Subcutaneous adipose tissue (tissue), 4 donors: ENCODE measurements at places on chromosomes 2 and 18. TPM values are rescaled to one million over a fixed set of nuclear protein-coding genes. Genes with fewer than 3 reads are reported as not detected.

Gene PIAS2
- total RNA-seq = 30.8 TPM

Gene TACR1
- total RNA-seq = 2.0 TPM

Gene TTR
- total RNA-seq = not detected

Gene B3GNT7
- total RNA-seq = 1.5 TPM

Gene NCKAP5
- total RNA-seq = 3.3 TPM

Gene RTP5
- total RNA-seq = not detected

Gene HAT1
- total RNA-seq = 23.8 TPM

Gene CCDC102B
- 12.9 TPM for total RNA-seq

Gene ASB18
- not detected for total RNA-seq

Gene SAG
- total RNA-seq = not detected

Gene FNDC4
- total RNA-seq = 39.6 TPM
